Activated T-cell treated with anti-CD3 and anti-CD28 coated beads for 48 hours (primary cell): ENCODE measurements at places on chromosomes 5 and 9.

- no peak for DNase-seq
Observed at GRCh38 chr5:75553358-75553757, 41.7 kb downstream of the POLK start.

- DNase-seq: no peak
Observed at GRCh38 chr9:35912791-35913400, 3.6 kb downstream of the SPAAR start.

DNA sequence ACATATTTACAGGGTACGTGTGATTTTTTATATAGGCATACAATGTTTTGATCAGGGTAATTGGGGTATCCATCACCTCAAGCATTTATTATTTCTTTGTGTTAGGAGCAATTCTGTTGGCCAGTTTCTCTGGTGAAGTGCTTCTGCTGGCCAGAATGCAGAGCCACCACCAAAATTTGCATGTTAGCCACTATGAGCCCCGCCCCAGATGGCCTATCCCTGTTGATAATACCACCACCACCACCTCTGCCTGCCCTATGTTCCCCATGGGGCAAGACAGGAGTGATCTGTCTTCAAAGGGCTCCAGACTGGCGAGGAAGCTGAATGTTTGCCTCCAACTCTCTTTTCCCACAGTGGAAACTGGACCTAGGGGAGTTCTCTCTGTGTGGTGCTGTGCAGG, 26.0 kb upstream of the JAK2 start:
- DNase-seq: no peak

GRCh38 chr5:132193165-132193694, 34.4 kb downstream of the P4HA2 start:
- DNase-seq: no peak

DNA sequence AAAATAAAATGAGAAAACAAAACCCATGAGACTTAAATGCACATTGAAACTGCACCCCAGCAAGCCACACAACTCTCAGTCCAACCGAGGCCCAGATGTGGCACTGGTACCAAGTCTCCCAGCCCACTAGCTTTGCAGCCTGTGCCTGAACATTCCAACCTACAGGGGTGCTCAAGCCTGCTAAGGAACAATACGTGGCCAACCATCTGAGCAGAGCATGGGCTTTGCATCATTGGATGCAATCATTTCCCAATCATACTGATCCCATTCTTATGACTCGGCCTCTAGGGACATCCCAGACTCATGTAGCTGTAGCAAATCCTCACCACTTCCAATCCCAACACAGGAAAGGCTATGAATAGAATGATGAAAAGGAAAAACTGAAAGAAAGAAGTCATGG, 297.2 kb downstream of the SPOCK1 start:
- no peak for DNase-seq
